ENCODE measurements at places on chromosomes 2 and 18. TPM values are rescaled to one million over a fixed set of nuclear protein-coding genes. Genes with fewer than 3 reads are reported as not detected.
A peak's percentile ranks its signal among the peaks of the same experiment; 100 is the strongest.

DNA sequence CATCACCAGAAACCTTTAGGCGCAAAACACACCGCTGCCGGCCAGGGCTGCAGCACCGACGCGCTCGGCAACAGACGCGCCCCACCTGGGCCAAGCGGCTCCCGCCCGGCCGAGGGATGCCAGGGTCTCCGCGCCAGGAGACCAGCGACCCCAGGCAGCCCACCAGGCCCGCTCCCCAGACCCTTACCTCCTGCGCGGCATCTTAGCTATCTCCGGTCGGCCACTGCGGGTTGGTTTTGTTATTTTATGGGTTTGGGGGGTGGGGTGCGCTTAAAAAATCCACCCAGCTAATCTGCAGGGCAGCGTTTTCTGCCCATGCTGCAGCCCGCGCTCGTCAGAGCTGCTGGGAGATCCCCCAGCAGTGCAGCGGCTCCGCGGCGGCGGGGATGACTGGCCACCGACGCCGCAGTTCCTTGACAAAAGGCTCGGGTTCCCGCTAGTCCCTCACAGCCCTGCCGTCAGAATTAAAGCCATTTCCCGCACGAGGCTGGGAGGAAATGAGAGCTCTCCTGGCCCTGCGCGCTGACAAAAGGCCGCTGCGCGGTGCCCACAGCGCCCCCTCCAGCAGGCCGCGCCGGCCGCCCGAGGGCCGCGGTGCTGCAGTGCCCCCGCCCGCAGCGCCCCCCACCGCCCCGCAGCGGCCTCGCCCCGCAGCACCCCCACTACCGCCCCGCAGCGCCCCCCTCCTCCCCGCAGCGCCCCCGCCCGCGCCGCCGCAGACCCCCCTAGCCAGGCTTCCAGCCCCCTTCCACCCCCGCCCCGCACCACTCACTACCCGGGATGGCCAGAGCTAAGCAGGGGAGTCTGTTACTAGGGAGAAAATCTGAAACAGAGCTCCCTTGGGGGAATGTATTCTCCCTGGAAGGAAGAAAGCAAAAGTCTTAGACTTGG, at the start of gene ADD2:
Gene ADD2, minus strand, starts transcription at position 502 of the 891 bp plus-strand sequence. CDS start 61,792 bp downstream, outside the sequence.
- peak; percentile 48 for DNase-seq

- no peak for DNase-seq
These were observed 29.3 kb upstream of the CEP68 start for GRCh38 chr2:65026704-65027464.

Gene CCBE1
- total RNA-seq: 0.02 TPM

GRCh38 chr2:2717406-2717805, 386.3 kb upstream of the MYT1L start:
- DNase-seq: no peak

Gene FIGN
- total RNA-seq: not detected

Gene LHCGR
- total RNA-seq: not detected

Gene SNTG2
- not detected for total RNA-seq

DNA sequence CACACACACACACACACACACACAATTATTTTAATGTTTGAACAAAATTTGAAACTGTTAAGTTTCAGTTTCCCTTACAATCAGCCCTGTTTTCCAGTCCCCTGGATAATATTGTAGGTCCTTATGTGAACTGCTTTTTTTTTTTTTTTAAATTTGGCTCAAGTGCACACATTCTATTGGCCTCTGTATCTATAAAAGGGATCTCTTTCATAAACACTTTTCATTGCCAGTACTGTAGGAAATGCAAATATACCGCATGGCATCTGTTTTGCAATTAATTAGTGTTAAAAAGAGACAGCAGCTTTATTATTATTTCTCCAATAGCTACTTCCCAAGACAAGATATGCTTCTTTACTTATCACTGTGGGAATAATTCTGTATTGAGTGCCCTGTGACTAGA, 738.7 kb downstream of the EPHA4 start:
- DNase-seq: no peak

GRCh38 chr2:118981632-118982031, 39.6 kb downstream of the MARCO start:
- DNase-seq: no peak
